Activated naive CD8-positive, alpha-beta T cell treated with anti-CD3 and anti-CD28 coated beads, Interleukin-2, amount 10 ng/mL, durations not matched to agents 7 days and 5 days (primary cell): ENCODE measurements at places on chromosomes 3 and 15. TPM values are rescaled to one million over a fixed set of nuclear protein-coding genes. Genes with fewer than 3 reads are reported as not detected.

- no peak for DNase-seq
- H3K27me3 ChIP-seq, result peaks cover 3% of the 10 kb centered on the region
- no peak overlapping the region for H3K27ac ChIP-seq
- H3K36me3 ChIP-seq, result no peaks in the 10 kb centered on the region
- H3K4me3 ChIP-seq, result no peak overlapping the region
Measured at GRCh38 chr3:180707896-180708295, 28.6 kb upstream of the CCDC39 start.

DNA sequence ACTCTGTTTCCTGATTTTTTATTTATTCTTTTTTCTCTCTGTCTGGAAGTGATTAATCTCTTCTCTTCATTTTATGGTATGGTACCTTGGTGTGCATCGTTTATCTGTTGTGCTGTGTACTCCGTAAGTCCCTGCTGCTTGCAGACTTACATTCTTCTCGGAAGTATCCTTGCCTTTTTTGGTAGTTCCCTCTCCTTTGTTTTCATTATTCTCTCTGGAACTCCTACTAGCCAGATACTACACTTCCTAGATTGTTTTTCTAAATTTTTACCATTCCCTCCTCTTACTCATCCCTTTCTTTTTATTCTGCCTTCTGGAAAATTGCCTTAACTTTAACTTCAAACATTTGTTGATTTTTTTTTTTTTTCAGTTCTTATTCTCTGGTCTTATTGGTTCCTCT is 27.2 kb downstream of the PIK3CA start:
- H3K27me3 ChIP-seq, result no peaks in the 10 kb centered on the region
- peaks cover 4% of the 10 kb centered on the region for H3K36me3 ChIP-seq
- H3K4me3 ChIP-seq, result no peak overlapping the region
- no peak overlapping the region for H3K27ac ChIP-seq

The PPP1R14D gene
- not detected for total RNA-seq

GRCh38 chr3:194093842-194094241 is 42.1 kb upstream of the HES1 start:
- no peak overlapping the region for H3K27ac ChIP-seq
- H3K4me1 ChIP-seq, result peaks cover 8% of the 10 kb centered on the region
- peaks cover 1% of the 10 kb centered on the region for H3K36me3 ChIP-seq
- DNase-seq, result no peak
- H3K4me3 ChIP-seq, result no peak overlapping the region

DNA sequence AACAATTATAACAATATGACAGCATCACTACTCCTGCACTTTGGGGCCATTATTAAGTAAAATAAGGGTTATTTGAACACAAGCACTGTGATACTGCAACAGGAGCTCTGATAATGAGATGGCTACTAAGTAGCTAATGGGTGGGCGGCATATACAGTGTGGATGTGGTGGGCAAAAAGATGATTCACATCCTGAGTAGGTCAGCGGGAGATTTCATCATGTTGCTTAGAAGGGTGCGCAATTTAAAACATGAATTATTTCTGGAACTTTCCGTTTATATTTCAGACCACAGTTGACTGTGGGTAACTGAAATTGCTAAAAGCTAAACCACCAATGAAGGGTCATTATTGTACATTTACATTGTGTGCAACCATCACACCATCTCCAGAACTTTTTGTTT is 42.3 kb downstream of the FBXO22 start:
- DNase-seq, result no peak
- no peaks in the 10 kb centered on the region for H3K4me1 ChIP-seq
- peaks cover 31% of the 10 kb centered on the region for H3K27me3 ChIP-seq
- H3K27ac ChIP-seq, result no peak overlapping the region
- H3K36me3 ChIP-seq, result no peaks in the 10 kb centered on the region

The FOXL2NB gene
- not detected for total RNA-seq

DNA sequence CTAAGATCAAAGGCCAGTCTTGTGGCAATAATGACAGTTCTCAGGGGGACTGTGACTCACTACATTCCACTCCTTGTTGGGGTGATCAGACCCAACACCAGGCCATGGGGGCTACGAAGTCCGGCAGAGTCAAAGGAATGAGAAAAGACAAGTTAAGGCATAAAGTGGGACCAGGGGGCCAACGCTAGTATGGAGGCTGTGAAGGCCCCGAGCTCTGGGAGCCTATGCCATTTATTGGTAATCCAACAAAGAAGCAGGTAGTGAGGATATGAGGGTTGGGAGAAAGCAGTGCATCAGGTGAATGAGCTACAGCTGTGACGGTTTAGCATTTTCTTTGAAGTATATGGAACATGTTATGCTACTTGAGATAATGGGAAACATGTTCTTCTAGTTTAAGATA is 104.4 kb upstream of the C2CD4B start:
- no peak overlapping the region for H3K4me3 ChIP-seq
- no peak overlapping the region for H3K27ac ChIP-seq
- no peaks in the 10 kb centered on the region for H3K4me1 ChIP-seq
- peaks cover 3% of the 10 kb centered on the region for H3K27me3 ChIP-seq
